GM23338 (cell line): ENCODE measurements at places on chromosomes 11 and 22.

DNA sequence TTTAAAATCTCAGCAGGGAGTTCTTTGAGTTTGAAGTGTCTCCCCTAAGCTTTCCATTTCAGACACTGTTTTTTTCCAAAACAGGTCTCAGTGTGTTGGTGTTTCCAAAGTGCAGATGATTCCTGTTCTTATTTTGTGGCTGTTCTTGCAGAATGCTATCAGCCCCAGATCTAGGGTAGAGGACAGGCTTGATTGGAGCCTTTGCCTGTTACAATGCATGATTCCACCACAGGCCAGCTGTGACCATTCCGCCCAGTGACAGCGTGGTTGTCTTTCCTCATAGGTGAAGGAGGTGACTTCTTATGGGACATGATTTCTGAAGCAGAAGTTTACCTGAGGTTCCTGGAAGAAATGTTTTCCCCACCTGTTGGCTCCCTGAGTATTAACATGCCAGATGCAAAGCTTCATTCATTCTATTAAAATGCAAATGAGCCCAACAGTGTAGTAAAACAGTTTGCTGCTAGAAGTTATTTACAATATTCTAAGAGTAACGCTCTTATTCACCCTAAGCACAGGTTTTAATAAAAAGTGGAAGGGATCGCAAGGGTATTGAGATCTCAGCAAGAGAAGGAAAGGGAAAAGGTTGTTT lies 36.9 kb upstream of the BIRC3 start:
- peak; percentile 36 for DNase-seq

DNA sequence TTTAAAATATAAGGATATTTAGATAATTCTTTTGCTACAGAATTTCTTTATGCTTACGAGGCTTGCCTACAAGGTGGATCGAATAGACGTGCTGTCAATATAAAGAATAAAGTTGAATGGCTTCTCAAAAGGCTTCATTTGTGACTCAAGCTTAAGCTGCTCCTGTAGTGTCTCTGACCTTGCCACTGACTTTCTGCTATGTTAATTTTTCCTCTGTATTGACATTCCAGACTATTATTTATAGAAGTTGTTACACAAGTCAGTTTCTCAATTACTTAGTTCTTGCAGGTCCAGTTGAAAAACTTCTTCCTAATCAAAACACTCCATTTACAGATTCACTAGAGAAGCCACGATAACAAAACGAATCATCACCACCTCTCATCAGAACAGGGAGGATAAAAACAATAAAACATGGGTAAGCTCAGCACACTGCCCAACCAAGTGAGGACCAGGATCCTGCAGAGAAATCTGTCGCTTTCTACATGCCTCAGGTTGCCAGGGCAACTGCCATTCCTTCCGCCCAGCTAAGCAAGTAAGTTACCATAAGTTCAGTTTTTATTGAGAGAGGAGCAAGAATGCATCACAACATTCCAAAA lies 39.0 kb upstream of the CHKA start:
- DNase-seq, result no peak

DNA sequence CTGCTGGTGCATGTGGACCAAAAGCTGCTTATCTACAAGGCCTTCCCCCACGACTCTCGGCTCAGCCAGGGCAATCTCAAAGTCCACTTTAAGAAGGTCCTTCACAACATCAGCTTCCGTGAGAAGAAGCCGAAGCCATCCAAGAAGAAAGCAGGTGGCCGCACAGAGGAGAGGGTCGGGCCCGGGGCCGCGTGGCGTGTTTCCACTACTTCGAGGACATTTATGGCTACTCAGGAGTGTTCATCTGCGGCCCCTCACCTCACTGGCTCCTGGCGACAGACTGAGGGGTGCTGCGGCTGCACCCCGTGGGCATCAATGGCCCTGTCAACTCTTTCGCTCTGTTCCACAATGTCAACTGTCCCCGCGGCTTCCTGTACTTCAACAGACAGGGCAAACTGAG lies 16.2 kb upstream of the SLC5A4 start:
- no peak for DNase-seq

DNA sequence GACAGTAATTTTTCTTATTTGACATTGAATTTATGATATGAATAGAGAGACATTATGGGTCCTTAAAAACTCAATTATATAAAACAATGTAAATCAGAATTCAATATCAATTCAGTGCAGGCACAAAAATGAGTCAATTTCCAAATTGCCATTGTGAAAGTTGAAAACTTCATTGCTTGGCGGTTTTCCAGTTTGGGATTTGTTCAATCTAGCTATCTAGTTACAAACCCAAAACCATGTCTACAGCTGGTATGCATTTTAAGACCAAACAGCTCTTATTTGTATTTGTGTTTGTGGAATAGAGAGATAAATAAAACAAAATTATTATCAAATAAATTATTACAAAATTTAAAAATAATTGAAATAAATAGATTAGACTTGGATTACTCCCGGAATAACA lies 1206.6 kb upstream of the RAG2 start:
- DNase-seq, result no peak

- no peak for DNase-seq
These were observed 216.7 kb upstream of the SORL1-AS1 start for GRCh38 chr11:121669422-121669821.

DNA sequence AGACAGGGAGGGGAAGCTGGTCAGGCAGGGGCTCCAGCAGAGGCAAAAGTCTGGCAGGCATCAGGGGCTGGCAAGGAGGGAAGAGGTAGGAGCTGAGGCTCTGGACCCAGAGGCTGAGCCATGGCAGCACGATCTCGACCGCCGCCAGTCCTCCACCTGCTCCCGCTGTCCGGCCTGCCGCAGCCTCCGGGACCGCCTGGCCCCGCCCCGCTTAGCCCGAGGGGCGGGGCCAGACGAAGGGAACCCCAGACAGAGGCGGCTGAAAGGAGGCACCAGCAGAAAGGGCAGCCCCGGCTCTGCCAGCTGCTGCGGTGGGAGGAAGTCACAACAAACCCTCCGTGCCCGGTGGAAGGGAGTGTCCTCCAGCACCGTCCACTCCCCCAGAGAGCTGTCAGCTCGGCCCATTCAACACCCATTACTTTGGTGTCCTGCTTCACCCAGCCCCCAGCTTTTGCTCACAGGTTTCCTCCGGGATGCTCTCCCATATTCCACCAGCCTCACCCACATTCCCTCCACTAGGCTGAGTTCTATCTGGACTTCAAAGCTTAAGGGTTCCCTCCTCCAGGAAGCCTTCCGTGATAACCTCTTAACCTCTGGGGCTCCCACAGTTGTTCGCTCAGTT lies at the start of gene MFNG:
Gene MFNG (minus strand): TSS at position 161 of the 622 bp plus-strand sequence. CDS start 207 bp downstream, outside the sequence.
- DNase-seq, result peak; percentile 82
